Bronchial epithelial cell (primary cell): ENCODE measurements at places on chromosomes 4 and X. TPM values are rescaled to one million over a fixed set of nuclear protein-coding genes. Genes with fewer than 3 reads are reported as not detected.

The MCF2 gene
- under 0.01 and 0.13 TPM in 2 replicates for total RNA-seq

The RNF212 gene
- total RNA-seq: under 0.01 and 0.64 TPM in 2 replicates

- DNase-seq: peak; percentile 50
Measured at GRCh38 chr4:25888781-25889180, 25.2 kb upstream of the SMIM20 start.

DNA sequence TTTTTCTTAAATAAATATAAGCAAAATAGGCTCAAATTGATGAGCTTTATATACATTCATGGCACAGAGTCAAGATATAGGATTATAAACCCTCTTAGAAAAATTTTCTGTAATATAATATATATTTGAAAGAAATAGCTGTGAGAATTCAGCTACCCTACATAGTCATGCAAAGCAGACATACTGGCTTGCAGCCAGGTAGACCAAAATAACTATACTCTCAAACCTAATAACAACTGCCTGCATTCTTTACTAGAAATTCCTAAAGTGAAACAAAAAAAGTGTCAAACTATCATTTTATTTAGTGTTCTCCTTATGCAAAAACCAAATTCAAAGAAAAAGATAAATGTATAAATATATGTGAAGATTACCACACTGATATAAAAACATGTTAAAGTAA is 1390.2 kb downstream of the C4orf33 start:
- DNase-seq: no peak

DNA sequence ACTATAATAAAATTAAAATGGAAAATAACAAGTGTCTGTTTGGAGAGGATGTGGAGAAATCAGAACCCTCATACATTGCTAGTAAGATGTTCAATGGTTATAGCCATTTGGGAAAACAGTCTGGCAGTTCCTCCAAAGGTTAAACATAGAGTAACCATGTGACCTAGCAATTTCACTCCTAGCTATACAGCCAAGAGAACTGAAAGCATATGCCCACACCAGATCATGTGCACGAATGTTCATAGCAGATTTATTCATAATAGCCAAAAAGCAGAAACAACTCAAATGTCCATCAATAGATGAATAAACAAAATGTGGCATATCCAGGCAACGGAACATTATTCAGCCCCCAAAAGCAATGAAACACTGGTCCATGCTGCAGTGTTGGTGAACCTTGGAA is 9.4 kb upstream of the CCNQ start:
- no peak for DNase-seq

GRCh38 chrX:2461711-2462016 is 39.1 kb downstream of the DHRSX start:
- no peak for DNase-seq
